Neural cell (in vitro differentiated cells): ENCODE measurements at places on chromosomes 7 and 10. TPM values are rescaled to one million over a fixed set of nuclear protein-coding genes. Genes with fewer than 3 reads are reported as not detected.

Gene MEOX2
- not detected in 2 replicates for polyA plus RNA-seq

Gene HOXA13
- polyA plus RNA-seq = not detected in 2 replicates

Gene TBXAS1
- 0.93 and 2.8 TPM in 2 replicates for polyA plus RNA-seq

Gene SPDYE9
- 0.48 and 0.87 TPM in 2 replicates for polyA plus RNA-seq

Gene CYP2C18
- not detected in 2 replicates for polyA plus RNA-seq

Gene TPST1
- polyA plus RNA-seq = 53.3 and 58.5 TPM in 2 replicates

Gene MYH16
- not detected in 2 replicates for polyA plus RNA-seq

Gene HIP1
- 12.9 and 13.3 TPM in 2 replicates for polyA plus RNA-seq

Gene EEPD1
- 2.5 and 4.2 TPM in 2 replicates for polyA plus RNA-seq

Gene STOX1
- 1.2 and 2.3 TPM in 2 replicates for polyA plus RNA-seq

Gene SUN3
- not detected in 2 replicates for polyA plus RNA-seq

Gene ADAM8
- polyA plus RNA-seq = 6.4 and 7.2 TPM in 2 replicates

Gene COL13A1
- polyA plus RNA-seq = 4.7 and 4.9 TPM in 2 replicates

Gene MEPCE
- 12.1 and 15.0 TPM in 2 replicates for polyA plus RNA-seq

Gene ANLN
- polyA plus RNA-seq = 4.2 and 5.8 TPM in 2 replicates

Gene PTER
- not detected in 2 replicates for polyA plus RNA-seq

Gene SLC18A3
- polyA plus RNA-seq = not detected in 2 replicates

Gene NAT16
- polyA plus RNA-seq = 4.0 and 4.5 TPM in 2 replicates

Gene MMP21
- not detected in 2 replicates for polyA plus RNA-seq

Gene CCL24
- not detected in 2 replicates for polyA plus RNA-seq

Gene SEC61A2
- polyA plus RNA-seq = 75.4 and 83.1 TPM in 2 replicates

Gene CNNM1
- polyA plus RNA-seq = 1.3 and 1.5 TPM in 2 replicates

Gene KLHL7
- polyA plus RNA-seq = 198 and 206 TPM in 2 replicates

Gene FGFBP3
- 35.9 and 39.5 TPM in 2 replicates for polyA plus RNA-seq

Gene MMD2
- polyA plus RNA-seq = 0.40 and 0.42 TPM in 2 replicates

Gene STAG3
- polyA plus RNA-seq = 0.64 TPM in 1 of 2 replicates, not detected in the other

Gene SGCE
- 94.6 and 119 TPM in 2 replicates for polyA plus RNA-seq

Gene DRGX
- polyA plus RNA-seq = not detected in 2 replicates

Gene NUTM2A
- polyA plus RNA-seq = 1.6 and 3.0 TPM in 2 replicates

Gene COL28A1
- polyA plus RNA-seq = 1.0 and 1.4 TPM in 2 replicates

Gene BLVRA
- polyA plus RNA-seq = 12.4 and 17.0 TPM in 2 replicates

Gene TMEM130
- polyA plus RNA-seq = 9.0 and 12.3 TPM in 2 replicates

Gene SPDYE5
- polyA plus RNA-seq = 0.07 and 0.26 TPM in 2 replicates

Gene ZWINT
- polyA plus RNA-seq = 9.5 and 12.7 TPM in 2 replicates

Gene DGKI
- 15.7 and 15.8 TPM in 2 replicates for polyA plus RNA-seq

Gene PRKCQ
- 0.26 and 0.61 TPM in 2 replicates for polyA plus RNA-seq

Gene CALY
- 3.7 and 6.8 TPM in 2 replicates for polyA plus RNA-seq

Gene SPAM1
- not detected in 2 replicates for polyA plus RNA-seq

Gene SPACDR
- polyA plus RNA-seq = not detected in 2 replicates

Gene NFE2L3
- 1.7 and 2.9 TPM in 2 replicates for polyA plus RNA-seq

Gene OR6V1
- not detected in 2 replicates for polyA plus RNA-seq

Gene AQP1
- polyA plus RNA-seq = 0.72 and 3.2 TPM in 2 replicates

Gene ITGB8
- polyA plus RNA-seq = 11.2 and 12.2 TPM in 2 replicates

Gene PON3
- polyA plus RNA-seq = not detected in 2 replicates

Gene ENTPD7
- polyA plus RNA-seq = 4.1 and 4.7 TPM in 2 replicates

Gene NYAP1
- polyA plus RNA-seq = 70.1 and 86.6 TPM in 2 replicates

Gene ODAD2
- not detected in 2 replicates for polyA plus RNA-seq
